Activated T-helper 17 cell treated with anti-CD3 and anti-CD28 coated beads, Interleukin-2, amount 50 U/mL, for 72 hours (primary cell): ENCODE measurements at places on chromosomes 1 and 21.

DNA sequence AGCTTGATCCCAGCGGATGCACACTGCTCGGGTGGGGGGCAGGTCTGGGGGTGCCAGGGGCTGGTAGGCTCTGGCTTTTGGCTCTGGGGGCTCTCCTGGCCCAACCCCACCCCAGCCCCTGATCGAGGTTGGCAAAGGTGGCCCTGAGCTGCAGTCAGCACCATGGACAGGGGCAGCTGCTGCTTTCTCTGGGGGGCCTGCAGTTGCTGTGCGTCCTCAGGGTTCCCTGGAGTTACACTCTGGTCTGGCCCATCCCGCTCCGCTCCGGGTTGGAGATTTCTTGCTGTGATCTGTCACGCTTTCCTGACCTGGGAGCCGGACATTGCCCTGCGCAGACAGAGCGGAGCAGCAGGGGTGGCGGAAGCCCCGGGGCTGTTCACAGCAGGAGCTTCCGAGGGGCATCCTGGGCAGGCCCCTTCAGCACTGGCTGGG is 8.0 kb upstream of the PLCH2 start:
- ATAC-seq, result no peak

DNA sequence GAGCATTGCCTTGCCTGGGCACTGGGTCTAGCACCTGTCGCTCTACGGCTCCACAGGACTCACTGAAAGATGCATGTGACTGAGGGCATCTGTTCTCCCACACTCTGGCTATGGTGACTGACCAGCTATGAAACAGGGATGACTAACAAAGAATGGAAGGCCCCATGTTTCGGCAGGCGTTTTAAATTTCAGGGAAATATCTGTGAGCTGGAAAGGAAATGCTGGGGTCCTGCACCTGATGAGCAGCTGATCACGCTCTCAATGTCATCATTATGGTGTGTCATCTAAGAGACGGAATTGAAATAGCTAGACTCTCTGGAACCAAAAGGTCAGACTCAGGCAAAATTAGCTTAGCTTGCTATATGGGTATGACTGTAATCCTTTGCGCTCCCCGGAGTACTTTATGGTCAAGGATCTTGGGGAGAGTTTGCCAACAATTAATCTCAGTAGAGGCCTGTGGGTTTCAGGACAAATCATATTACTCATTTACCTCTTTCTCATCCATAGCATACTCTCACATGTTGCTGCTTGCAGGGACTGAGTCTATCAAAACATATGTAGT is 24.5 kb upstream of the PALMD start:
- peak; percentile 64 for ATAC-seq

DNA sequence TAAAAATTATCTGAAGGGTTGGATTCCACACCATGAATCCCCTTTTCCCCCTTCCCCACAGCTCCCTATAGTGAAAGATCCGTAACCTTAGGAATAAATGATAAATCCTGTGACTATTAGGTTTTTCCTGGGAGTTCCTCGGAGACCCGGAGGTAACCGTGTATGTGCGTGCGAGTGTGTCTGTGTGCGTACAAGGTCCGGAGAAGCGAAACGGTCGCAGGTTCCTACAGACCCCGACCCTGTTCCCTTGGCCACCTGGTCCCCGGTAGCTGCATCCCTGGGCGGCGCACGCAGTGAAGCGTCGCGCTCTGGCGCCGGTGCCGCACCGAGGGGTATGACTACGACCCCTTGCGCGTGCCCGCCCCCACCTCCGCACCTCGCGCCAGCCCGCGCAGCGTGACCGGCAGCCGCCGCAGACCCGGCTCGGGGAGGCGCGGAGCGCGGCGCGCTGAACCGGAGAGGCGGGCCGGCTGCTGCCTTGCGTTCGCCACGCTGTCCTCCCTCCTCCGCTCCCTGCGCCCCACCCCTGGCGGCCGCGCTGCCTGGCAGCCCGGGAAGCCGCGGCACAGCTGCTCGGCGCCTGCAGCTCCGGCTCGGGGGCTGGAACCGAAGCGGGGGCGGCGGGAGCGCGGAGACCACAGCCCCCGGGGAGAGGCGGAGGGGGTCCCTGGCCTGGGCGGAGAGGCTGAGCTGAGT is at the start of gene AK5:
TSS of gene AK5 (plus strand) at position 529 of the 696 bp plus-strand sequence. CDS start 295 bp downstream, outside the sequence.
- peak; percentile 82 for ATAC-seq

DNA sequence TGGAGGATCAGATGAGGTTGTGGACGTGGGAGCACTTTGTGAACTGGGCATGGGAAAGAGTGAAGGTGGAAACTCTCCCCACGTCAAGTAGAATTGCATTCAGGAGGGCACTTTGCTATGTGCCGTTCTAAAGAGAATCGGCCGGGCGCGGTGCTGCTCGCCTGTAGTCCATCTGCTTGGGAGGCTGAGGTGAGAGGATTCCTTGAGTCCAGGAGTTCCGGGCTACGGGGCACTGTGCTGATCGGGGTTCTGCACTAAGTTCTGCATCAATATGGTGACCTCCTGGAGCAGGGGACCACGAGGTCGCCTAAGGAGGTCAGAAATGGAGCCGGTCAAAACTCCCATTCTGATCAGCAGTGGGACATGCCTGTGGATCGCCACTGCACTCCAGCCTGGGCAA is 141.9 kb downstream of the PEX14 start:
- ATAC-seq, result no peak

- no peak for ATAC-seq
Measured at GRCh38 chr1:58576727-58577653, at the start of gene TACSTD2. Gene TACSTD2 (minus strand): TSS chr1:58577252. CDS start chr1:58577156, 96 bp downstream.
